ENCODE measurements at places on chromosomes 4 and X.
A peak's percentile ranks its signal among the peaks of the same experiment; 100 is the strongest.

- DNase-seq = no peak
Observed at GRCh38 chr4:176843710-176844109, 51.0 kb upstream of the VEGFC start.

DNA sequence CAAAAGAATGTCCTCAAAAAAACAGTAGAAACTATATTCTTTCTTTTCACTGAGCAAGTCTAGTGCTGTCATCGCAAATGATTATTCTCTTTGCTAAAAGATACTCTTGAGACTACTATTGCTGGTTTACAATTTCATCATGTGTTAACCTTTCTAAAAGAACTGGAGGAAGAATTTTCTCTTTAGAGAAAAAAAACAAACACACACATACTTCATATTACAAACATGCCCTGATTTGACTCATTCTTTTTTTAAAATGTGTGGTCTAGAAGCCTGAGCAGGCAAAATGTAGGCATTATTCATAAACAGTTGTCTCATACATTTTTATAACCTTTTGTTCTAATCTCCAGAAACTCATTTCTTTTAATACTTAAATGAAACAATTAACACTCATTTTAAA lies 60.6 kb upstream of the FAT4 start:
- peak; percentile 1 for DNase-seq

DNA sequence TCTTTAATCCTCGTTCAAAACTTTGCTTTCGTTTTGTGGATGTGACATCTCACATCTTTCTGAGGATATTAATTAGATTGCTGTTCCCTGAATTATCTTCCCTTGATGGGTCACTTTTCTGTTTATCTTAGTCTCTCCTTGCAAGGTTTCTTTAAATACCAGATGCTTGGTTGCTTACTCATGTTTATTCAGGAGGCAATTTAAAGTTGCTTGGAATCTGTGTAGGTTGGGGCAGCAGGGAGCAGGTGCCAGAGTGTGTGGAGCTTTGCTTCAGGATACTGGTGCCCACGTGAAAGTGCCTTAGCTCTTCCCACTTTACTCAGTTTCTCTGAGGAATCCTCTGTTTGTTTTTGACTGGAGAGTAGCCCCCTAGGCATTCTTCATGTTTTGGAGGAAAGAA lies 24.0 kb downstream of the ANAPC4 start:
- peak; percentile 49 for DNase-seq

DNA sequence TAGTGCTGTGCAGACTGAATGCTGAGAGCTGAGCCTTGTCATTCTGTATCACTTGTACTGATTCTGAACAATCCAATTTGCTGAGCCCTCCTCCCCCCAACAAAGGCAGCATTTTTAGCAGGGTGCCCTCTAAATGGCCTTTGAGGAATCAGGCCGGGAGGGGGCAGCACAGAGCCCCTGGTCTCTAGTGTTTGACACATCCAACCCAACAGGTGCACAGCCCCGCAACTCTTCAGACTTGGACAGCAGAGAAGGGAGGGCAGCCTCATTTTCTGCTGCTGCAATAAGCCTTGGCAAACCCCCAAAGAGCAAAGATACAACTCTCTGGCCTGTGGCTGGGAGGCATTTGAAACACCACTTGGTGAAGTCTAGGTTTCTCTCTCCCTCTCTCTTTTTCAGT lies 3.4 kb downstream of the ATP1B4 start:
- DNase-seq = peak; percentile 32

- DNase-seq = no peak
Observed at GRCh38 chr4:169120624-169121023, 110.6 kb upstream of the CBR4 start.

- no peak for DNase-seq
Observed at GRCh38 chr4:94934201-94934600, 176.4 kb downstream of the BMPR1B start.

- no peak for DNase-seq
Observed at GRCh38 chr4:77286906-77287305, 129.9 kb downstream of the CCNG2 start.

DNA sequence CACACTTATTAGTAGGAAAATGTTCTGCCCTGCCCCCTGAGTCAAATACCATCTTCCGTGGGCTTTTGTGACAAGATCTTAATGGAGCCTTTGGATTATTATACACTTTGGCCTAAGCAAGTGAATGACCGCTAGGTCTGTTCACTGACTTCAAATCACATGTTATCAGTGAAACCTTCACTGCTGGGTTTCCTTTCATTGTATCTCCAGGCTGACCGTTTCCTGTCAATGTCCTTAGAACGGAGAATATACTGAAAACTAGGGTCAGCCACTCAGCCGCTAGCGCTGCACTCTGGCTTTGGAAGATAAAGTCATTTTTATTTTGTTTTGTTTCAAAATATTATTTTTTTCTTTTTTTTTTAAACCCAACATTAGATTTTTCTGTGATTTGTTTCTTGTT lies 107.0 kb upstream of the TLL1 start:
- DNase-seq = no peak

GRCh38 chr4:55979562-55979961 lies 30.8 kb downstream of the CEP135 start:
- DNase-seq = no peak

DNA sequence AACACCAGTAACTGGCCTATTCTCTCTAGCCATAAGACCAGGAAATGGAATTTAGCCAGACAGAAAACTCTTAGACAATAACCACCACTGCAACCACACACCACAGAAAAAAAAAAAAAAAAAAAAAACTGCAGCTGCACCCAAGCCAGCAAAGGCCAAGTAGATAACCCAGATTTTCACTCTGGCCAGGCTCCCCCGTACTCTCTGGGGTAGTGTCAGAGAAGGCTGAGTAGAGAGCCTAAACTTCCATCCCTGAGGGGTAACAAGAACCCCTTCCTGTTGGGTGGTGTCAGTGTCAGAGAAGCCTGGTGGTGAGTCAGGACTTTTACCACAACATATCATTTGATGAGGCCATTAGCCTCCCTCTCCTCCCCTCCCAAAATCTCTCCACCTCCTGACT lies 5.6 kb upstream of the DLG3 start:
- peak; percentile 74 for DNase-seq

DNA sequence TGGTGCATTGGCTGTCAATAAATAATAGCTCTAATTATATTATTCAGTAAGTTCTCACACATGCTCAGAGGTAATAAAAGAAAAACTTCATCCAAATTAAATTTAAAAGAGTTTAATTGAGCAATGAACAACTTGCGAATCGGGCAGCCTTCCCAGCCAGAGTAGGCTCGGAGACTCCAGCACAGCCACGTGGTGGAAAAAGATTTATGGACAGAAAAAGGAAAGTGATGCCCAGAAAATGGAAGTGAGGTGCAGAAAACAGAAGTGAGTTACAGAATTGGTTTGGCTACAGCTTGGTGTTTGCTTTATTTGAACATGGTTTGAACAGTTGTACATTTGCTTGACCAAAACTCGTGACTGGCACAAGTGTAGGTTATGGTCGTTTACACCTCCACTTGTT lies 13.6 kb upstream of the BOD1L1 start:
- no peak for DNase-seq

GRCh38 chrX:54030329-54030728 lies 13.9 kb downstream of the PHF8 start:
- DNase-seq = no peak

GRCh38 chr4:174402470-174403176 lies 118.9 kb downstream of the CEP44 start:
- DNase-seq = peak; percentile 20

GRCh38 chr4:154691229-154691628 lies 52.6 kb upstream of the LRAT start:
- DNase-seq = no peak

DNA sequence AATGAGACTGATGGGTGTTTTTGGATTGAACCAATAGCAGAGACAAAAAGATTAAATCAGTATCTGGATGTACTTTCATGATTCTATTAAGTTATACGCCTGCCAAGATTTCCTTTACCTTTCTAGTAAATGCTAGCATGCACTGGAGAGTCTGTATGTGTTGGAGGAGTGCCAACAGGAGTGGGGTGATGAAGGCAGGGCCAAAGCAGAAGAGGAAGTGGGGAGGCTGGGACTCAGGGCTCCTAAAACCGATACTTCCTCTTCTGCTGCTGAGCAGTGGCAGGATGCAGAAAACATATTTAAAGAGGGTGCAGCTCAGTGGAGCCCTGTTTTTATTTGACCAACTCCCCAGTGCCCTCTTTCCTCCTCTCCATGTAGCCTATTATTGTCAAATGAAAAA lies 5.6 kb downstream of the CYSLTR1 start:
- DNase-seq = peak; percentile 32

GRCh38 chr4:24557026-24558025 lies 27.0 kb downstream of the DHX15 start:
- peak; percentile 55 for DNase-seq

DNA sequence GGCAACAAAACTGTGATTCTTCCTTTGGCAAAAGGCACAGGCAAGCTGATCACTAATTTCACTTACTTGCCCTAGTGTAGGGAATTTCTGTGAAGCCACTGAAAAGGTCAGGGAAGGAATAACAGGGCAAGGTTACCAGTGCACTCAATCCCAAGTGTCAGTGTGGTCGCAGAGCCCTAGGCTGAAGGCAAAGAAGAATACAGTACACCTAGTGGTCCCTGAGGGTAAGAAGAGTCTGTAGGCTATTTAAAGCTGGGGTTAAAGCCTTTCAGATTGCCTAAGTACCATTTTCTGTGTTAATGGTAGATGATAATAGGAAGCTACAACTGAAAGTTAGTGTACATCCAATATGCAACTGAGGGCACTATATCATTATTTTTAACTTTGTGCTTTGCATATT lies 173.6 kb upstream of the NRK start:
- DNase-seq = no peak

DNA sequence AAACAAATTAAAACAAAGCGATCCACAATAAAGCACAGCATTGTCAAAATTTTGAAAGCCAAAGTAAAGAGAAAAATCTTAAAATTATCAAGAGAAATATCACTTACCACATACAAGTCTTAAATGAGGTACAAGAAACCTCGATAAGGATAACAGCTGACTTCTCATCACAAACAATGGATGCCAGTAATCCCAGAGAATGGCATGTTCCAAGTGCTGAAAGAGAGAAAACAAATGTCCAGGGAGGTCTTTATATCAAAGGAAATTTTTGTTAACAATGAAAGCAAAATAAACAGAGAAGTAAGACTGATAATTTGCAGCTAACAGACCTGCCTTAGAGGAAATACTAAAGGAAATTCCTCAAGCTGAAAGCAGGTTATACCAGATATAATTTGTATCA lies 460.4 kb upstream of the HS3ST1 start:
- no peak for DNase-seq

DNA sequence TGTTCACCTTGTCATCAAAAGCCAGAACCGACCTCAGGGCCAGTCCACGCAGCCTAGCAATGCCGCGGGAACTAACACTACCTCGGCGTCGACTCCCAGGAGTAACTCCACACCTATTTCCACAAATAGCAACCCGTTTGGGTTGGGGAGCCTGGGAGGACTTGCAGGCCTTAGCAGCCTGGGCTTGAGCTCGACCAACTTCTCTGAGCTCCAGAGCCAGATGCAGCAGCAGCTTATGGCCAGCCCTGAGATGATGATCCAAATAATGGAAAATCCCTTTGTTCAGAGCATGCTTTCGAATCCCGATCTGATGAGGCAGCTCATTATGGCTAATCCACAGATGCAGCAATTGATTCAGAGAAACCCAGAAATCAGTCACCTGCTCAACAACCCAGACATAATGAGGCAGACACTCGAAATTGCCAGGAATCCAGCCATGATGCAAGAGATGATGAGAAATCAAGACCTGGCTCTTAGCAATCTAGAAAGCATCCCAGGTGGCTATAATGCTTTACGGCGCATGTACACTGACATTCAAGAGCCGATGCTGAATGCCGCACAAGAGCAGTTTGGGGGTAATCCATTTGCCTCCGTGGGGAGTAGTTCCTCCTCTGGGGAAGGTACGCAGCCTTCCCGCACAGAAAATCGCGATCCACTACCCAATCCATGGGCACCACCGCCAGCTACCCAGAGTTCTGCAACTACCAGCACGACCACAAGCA lies 898 bp downstream of the UBQLN2 start:
- DNase-seq = peak; percentile 57

GRCh38 chr4:104015680-104016079 lies 295.9 kb upstream of the TACR3 start:
- no peak for DNase-seq

- no peak for DNase-seq
Observed at GRCh38 chr4:184362396-184362795, 112.0 kb downstream of the IRF2 start.

DNA sequence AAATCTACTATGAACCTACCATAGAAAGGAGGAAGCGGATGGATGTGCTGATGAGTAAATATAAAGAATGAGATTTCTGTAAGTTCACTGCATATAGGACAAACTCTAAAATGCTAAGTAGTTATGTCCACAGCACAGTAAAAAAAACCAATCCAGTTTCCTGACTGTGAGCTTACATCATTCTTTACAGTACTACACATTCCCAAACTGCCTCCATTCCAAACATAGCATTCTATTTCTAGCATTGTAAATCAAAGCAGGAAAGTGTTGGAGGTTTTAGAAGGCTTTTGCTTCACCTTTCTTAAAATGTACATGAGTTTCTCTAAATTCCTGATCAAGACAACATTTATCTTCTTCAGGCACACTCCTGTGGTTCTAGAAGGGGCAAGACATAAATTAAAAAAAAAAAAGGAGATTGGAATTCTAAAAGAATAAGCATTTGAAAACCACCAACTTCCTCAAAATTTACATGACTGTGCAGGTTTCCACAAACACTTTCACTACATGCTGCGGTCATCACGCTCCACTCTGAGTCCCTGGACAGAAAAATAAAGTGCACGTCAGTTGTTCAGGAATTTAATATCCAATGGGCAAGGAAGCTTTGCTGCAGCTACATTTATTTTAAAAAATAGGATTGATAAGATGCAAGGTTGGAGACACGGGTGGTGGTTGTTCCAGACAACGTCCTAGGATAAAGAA lies 297.6 kb upstream of the STS start:
- DNase-seq = no peak

DNA sequence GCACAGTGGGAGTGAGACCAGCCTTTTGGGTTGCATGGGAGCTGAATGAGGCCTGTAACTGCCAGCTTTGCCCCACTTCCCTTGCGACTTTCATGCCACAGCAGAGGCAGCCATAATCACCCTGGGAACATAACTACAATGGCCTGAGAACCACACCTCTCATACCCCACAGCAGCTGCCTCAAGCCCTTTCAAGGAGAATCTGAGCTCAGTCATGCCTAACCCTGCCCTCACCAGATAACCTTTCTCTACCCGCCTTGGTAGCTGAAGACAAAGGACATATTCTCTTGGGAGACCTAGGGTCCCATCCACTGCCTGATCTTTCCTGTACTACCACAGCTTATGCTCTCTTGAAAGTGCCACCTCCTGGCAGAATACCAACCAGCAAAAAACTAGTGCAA lies 599.9 kb upstream of the IGFBP7 start:
- DNase-seq = no peak

GRCh38 chr4:106002994-106003393 lies 107.7 kb downstream of the NPNT start:
- DNase-seq = no peak

- DNase-seq = no peak
Observed at GRCh38 chrX:69431420-69431819, 72.7 kb upstream of the NALF2 start.

GRCh38 chrX:95058815-95059214 lies 1384.8 kb downstream of the FAM133A start:
- DNase-seq = peak; percentile 81

Data from M059J (cell line).